GM13976 (cell line): ENCODE measurements at places on chromosomes 2 and 18.

DNA sequence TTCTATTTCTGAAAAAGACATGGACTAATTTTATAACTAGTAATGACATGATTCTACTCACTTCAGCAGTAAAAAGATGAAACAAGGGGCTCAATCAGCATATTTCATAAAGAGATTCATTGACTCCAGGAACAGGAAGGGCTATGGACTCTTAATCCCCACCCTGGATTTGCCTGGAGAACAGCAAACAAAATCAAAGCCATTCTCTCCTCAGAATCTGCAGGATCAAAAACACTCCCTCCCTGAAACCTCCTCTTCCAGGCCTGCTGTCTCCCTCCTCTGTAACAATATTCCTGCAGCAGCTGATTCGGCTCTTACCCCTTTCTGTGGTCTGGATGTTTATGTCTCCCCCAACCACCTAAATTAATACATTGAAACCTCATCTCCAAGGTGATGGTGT lies 57.0 kb downstream of the ZC3H8 start:
- DNase-seq, result no peak

DNA sequence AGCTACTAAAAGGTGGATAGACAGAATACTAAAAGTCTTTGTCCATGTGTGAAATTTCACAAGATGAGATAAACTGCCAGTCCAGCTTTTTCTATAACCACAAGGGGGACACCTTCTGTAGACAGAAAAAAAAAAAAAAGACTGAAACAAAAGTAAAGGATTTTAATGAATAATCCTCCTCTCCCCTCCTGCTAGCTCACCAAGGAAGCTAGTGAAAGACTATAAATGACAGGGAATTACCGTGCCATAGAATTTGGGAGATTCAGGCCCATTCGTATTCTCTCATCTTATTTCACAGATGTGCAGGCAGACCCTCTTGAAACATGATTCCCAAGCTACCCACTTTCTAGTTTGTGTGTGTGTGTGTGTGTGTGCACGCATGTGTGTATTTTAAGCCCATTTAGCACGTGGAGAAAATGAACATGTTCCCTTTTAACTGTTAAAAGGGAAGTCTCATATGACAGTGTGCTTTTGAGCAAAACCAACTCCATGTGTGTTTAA lies 36.3 kb upstream of the SLC8A1 start:
- no peak for DNase-seq

- DNase-seq, result no peak
Observed at GRCh38 chr2:228541789-228542188, 360.3 kb upstream of the SPHKAP start.

- no peak for DNase-seq
Observed at GRCh38 chr2:66535574-66536289, 100.8 kb downstream of the MEIS1 start.

DNA sequence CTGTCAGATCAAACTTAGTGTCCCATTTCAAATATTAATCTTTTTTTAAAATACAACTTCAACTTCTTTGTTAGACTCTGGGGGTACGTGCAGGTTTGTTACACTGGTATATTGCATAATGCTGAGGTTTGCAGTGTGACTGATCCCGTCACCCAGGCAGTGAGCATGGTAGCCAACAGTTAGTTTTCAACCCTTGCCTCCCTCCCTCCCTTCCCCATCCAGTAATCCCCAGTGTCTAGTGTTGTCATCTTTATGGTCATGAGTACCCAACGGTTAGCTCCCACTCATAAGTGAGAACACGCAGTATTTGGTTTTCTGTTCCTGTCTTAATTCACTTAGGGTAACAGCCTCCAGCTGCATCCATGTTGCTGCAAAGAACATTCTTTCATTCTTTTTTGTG lies 23.9 kb downstream of the NOL10 start:
- DNase-seq, result no peak
